ENCODE measurements at places on chromosomes 3 and 15. TPM values are rescaled to one million over a fixed set of nuclear protein-coding genes. Genes with fewer than 3 reads are reported as not detected.
A peak's percentile ranks its signal among the peaks of the same experiment; 100 is the strongest.

The SENP8 gene
- 0.92 TPM for total RNA-seq

The GPR62 gene
- 0.31 TPM for total RNA-seq

The TRIM71 gene
- not detected for total RNA-seq

- no peak for ATAC-seq
These were observed 67.0 kb downstream of the ISG20 start for GRCh38 chr15:88705769-88706165.

- ATAC-seq: no peak
These were observed 46.0 kb downstream of the UBE3A start for GRCh38 chr15:25392806-25393205.

The ZBBX gene
- not detected for total RNA-seq

The CKMT1B gene
- not detected for total RNA-seq

The PPP1R14D gene
- not detected for total RNA-seq

DNA sequence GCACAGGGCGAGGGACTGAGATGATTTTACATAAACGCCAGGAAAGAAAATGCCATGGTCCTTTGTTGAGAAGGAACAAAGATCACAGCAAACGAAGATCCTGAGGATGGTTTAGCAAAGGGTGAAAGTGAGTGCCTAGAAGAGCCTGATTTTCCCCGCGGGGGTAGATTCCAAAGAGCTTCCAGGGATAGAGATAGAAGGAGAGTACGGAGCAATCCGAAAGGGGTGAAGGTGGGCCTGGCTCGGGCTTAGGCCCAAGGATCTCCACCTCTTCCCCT lies 977 bp downstream of the CDC25A start:
- no peak for ATAC-seq

GRCh38 chr15:93052090-93052879 lies 36.7 kb downstream of the RGMA start:
- no peak for ATAC-seq

The CPLX3 gene
- total RNA-seq: not detected

GRCh38 chr3:119560160-119560559 lies 746 bp upstream of the CD80 start:
- ATAC-seq: no peak

DNA sequence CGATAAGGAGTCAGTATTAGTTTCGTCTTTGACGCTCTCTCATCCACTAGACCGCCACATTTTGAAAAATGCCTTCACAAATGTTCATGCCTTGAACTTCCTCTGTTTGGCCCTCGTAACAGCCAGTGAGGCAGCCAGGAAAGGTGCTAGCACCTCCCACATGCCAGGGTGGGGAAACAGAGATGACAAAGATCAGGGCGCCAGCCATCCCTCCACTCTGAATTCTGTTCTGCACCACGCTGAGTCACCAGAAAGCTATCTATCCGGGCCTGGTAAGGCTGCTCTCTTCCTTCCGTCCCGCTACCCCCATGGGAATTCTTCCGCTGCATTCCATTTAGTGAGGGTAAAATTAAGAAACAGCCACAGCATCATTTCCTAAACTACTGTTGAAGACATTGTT lies 31.3 kb upstream of the BCL2L10 start:
- no peak for ATAC-seq

The INSYN1 gene
- 15.1 TPM for total RNA-seq

GRCh38 chr3:182450942-182451787 lies 342.1 kb upstream of the ATP11B start:
- ATAC-seq: no peak

DNA sequence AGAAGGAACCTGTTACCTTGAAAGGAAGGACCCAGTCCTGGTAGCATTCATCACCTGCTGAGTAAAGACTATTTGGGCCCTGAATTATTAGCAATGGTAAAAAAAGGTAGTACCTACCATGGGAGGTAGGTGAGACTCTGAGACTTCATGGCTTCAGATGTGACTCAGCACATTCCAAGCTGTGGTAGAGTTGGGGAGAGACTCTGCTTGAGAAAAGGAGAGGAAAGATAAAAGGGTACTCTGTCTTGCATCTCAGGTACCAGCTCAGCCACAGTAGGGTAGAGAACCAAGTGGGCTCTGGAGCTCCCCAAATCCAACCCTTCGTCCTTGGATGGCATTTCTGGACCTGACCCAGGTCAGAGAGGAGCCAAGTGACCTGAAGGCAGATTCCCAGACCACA lies 430.4 kb downstream of the TBL1XR1 start:
- no peak for ATAC-seq

The RTP4 gene
- 0.58 TPM for total RNA-seq

- peak; percentile 24 for ATAC-seq
These were observed 264.3 kb downstream of the LRTM1 start for GRCh38 chr3:54663501-54664011.

The GMNC gene
- not detected for total RNA-seq

- no peak for ATAC-seq
These were observed 92.9 kb downstream of the NCEH1 start for GRCh38 chr3:172617976-172618375.

DNA sequence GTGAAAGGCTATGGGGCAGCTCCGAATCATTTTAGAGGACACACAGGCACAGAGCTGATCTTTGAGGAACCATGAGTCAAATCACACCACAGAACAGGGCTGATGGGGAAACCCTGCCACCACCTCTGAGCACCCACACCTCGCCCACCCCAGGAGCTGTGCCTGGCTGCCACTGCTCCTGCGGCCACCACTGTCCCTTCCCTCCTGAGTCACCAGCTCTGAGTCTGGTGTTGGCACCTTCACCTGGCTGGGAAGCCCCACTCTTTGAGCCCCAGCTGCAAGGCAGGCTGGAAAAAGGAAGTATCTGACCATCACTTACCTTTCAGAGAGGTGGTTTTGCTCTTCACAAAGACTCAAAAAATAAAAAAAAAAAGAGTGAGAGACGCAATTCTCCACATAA lies 63.6 kb upstream of the MEF2A start:
- no peak for ATAC-seq

- ATAC-seq: no peak
These were observed 39.5 kb upstream of the NSMCE3 start for GRCh38 chr15:29309139-29309538.

- ATAC-seq: no peak
These were observed 289.7 kb upstream of the ADAMTS9 start for GRCh38 chr3:64977308-64978100.

- no peak for ATAC-seq
These were observed 19.1 kb upstream of the CLDN16 start for GRCh38 chr3:190368881-190369280.

DNA sequence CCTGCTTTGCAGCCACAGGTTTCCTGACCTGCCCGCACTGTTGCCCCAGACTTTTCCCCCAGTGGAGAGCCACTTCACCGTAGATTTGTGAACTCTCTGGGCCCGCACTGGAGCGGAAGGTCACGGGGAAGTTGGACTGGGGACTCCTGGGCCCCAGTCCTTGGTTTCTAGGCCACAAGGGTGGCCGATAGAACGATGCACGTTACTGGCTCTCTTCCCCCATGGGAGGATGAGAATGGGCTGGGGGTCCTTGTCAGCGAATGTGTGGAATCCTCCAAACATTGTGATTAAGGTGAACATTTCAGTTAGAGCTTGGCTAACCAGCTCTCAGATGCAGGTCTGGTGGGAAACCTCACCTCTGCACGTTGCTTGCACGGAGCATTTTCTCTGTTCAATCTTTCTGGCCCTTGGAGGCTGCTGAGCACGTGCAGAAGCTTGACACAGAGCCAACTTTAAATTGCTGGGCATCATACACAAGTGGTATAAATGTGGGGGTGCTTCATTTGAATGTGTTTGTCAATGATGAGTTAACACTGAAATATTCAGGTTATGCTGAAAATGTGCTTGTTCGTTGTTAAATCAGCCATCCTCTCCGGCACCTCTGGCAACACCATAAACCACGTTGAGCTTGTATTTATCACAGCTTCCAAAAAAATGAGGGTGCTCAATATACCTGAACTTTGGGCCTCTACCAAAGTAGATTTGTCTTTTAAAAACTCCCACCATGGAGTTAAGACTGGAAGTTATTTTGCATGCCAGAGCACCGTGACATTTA lies 976 bp downstream of the DIS3L start:
- no peak for ATAC-seq

GRCh38 chr15:42153874-42154211 lies 2.6 kb downstream of the PLA2G4F start:
- no peak for ATAC-seq

The GRAMD1C gene
- total RNA-seq: 3.6 TPM

DNA sequence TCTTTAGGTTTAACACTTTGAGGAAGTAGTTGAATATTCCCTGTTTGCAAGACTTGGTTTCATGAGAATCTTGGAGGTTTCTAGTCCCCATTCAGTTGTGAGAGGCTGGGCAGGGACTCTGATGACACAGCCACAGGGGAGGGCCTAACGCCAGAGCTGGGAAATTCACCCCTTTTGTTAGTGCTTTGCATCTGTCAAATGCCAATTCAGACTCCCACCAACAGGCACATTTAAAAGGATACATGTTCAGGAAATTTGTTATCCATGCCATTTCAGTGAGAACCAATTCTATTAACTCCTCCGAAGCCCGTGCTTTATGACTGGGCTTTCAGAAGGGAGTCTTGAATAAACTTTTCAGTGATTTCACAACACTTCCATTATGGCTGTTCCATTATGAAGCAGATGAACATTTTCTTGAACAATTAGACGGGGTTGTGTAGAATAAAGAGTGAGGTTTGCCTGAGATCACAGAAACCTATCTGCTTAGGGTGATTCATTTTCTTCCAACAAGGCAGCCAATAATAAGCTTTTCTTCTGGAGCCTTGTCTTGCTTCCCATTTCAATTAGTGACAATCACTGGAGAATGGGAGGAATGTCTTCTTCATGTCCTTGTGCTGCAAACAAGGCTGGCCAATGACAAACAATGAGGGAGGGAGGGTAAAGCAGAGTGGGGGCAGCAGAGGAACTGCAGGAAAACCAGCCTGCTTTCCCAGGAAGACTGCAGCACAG lies 90.6 kb downstream of the SOX14 start:
- ATAC-seq: no peak

The FBXO40 gene
- total RNA-seq: not detected

The PLA1A gene
- 1.8 TPM for total RNA-seq

DNA sequence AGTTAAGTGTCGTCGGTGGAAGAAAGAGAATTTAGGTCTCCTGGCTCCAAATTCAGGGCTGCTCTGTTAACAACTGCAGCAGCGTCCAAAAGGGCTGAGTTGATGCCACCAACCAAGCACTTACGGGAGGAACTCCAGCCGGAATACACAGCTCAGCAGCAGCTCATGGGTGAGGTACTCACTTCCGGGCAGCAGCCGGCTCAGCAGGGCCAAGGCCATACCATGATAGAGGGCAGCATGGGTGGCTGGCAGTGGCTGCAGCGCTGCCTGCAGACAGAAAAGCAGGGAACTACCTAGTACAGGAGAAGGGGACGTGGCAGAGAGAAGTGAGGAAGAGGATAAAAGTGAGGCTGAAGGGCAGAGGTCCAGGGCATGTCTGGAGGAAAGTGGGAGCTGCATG lies 8.0 kb upstream of the LTK start:
- ATAC-seq: no peak

- no peak for ATAC-seq
These were observed 229.2 kb downstream of the ZNF621 start for GRCh38 chr3:40753951-40754350.

DNA sequence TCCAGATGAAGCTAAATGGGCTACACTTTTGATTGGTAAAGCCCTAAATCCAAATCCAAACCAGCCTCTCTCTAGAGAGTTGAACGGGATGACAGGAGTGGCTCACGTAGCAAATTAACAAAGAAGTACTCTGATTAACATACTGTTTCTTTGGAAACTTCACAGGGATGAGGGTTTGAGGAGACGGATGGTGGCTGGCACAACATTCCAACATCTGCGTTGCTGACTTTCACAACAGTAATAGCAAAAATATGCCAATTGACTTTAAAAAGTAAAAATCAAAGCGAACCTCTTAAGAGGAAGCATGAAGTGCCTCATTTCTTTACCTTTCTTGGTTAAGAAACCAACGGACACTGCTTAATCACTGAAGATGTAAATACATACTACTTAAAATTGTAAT lies 181.4 kb downstream of the TBL1XR1 start:
- no peak for ATAC-seq

- no peak for ATAC-seq
These were observed 322.0 kb upstream of the MANF start for GRCh38 chr3:51063053-51063452.

The CEP152 gene
- 5.0 TPM for total RNA-seq

The ZBED2 gene
- total RNA-seq: not detected

The FOXL2NB gene
- not detected for total RNA-seq

- no peak for ATAC-seq
These were observed 6.3 kb downstream of the AEN start for GRCh38 chr15:88627463-88627862.

The SLC22A13 gene
- 0.54 TPM for total RNA-seq

GRCh38 chr3:188433521-188434150 lies 279.7 kb downstream of the LPP start:
- no peak for ATAC-seq

DNA sequence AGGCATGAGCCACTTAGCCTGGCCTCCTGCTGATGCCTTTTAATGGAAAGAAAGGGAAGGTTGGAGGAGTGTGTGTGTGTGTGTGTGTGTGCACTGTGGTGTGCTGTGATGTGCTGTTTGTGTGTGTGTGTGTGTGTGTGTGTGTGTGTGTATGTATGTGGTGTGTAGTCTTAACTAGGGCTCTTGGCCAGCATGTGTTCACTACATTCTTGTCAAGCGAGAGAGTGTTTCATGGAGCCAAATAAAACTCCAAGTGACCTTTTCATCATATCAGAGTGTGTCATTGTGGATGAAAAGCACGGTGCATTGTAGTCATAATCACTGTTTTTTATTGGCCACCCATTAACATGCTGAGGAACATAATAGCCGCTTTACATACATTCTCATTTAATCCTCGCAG lies 30.8 kb upstream of the BHLHE40 start:
- ATAC-seq: no peak

GRCh38 chr3:66856533-66856932 lies 141.6 kb upstream of the KBTBD8 start:
- ATAC-seq: no peak

The GABRB3 gene
- 3.0 TPM for total RNA-seq

The PPARG gene
- total RNA-seq: 6.9 TPM

The BTLA gene
- 1.8 TPM for total RNA-seq

DNA sequence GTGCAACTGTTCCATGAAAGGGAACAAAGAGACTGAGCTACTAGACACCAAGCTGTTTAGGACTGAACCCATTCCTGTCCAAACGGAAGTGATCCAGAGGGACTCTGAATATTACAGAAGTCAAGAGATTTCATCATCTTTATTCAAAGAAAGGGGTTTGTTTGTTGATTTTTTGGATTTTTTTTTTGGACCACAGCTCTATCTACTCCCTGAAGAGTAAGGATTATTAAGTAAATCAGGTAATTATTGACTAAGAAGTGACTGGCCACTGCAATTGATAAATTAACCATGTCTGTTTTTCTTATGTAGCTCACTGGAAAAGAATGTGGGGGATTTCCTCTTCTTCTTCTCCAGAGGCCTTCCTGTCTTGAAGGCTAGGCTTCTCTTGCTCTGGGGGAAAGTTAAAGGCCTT lies 146.6 kb upstream of the TPM1 start:
- no peak for ATAC-seq

Measured in gastroesophageal sphincter (tissue), 4 donors.